Amygdala (tissue), 56 donors: ENCODE measurements at places on chromosomes 12 and 14.

- no peak for DNase-seq
Measured at GRCh38 chr14:52299692-52300278, 14.3 kb upstream of the PTGER2 start.

DNA sequence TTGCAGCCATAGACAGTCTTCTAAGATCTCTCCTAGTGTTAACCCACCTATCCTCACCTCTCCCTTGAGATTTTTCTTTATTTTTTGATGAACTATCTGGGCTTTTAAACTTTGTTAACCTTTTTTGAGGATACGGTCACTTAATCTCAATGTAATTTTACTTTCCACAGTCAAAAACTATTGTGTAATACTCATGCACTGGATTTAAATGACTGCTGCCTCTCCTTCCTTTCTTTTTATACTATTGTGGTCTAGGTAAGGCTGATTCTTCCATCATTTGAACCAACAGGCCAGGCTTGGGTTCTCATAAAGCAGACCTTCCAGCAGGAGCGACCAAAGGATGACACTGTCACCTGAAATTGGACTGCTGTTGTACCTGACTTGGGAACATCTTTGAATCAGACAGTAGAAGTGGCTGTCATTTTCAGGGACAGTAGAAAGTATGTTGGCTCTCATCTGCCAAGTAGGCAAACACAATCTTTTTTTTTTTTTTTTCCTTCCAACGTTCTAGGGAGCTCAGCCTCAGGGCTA is 689 bp upstream of the PDE3A start:
- DNase-seq: no peak

DNA sequence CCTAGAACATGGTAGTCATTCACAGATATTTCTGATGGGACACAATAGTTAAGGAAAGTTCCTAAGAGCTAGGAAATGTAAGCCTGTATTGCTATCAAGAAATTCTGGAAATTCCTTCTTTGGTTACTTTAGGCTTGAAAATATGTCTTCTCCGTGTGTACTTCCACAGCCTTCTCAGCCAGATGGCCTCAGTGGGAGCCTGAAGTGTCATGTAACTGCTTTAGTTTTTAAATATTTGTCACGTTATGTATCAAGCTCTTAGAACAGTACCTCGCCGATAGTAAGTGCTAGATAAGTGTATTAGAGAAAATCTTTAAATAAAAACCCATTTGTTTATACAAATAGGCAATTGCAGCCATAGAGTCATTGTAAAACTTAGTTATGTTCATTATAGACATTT is 95.6 kb downstream of the DERA start:
- no peak for DNase-seq

- no peak for DNase-seq
Measured at GRCh38 chr14:92830902-92831301, 36.8 kb downstream of the GOLGA5 start.

GRCh38 chr12:12975322-12976077 is 23.5 kb upstream of the GPRC5D start:
- DNase-seq: peak; percentile 11

DNA sequence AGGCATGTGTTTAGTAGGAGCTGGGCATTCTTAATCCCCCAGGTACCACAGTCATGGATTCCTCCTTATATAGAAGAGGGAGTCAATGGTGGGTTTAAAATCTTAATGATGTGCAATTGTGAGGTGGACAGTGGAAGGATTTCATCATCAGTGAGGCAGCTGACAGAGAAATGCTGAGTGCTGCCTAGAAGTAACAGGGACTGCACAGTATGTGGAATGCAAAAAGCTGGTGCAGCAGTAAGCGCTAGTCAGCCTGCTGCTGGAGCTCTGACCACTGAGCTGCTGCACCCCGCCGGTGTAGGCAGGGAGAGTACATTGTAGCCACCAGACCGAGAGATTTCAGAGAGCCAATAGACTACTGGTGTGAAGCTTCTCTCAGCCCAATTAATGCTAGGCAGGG is 80.5 kb upstream of the DACT1 start:
- DNase-seq: no peak

DNA sequence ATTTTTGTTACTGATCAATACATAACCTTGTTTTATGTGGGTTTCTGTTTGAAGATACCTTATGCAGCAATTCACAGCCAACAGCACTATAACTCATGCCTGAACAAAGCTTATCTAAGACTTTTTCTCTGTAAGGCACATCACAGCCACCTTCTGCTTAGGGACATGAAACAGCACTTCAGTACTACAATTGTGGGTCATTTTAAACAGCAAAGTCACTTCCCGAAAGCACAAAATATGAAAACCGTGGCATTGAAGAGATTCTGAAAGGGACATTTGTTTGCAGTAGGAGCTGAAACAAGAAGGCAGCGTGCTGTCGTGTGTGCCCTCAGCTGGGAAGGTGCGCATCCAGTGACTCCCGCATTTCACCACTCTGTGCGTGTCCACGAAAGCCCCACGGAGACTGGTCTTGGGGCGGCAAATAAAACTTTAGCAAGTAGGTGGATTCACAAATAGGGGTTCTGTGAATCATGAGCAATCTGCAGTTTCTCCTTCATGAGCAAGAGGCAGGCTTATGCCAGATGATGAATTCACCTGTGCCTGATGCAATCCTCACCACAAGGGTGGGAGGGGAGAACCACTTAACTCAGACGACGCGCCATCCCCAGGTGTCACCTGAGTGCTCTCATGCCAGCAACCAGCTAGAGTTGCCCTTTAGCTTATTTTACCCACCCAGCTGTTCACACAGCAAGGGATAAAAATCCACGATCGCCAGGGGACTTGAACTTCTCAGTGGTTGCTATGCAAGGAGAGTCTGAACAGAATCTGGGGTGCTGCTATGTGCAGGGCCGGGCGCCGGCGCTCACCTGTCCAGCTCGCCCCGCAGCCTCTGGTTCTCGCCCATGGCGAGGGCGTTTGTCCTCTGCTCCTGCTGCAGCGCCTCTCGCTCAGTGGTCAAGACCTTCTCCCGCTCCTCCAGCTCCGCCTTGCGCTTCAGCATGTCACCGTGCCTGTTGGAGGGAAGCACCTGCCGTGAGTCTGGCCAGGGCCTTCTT is 54.9 kb upstream of the GPR68 start:
- no peak for DNase-seq

- DNase-seq: no peak
Measured at GRCh38 chr14:93525696-93526451, 95.1 kb downstream of the UNC79 start.

- no peak for DNase-seq
Measured at GRCh38 chr12:53267306-53267998, 647 bp upstream of the ESPL1 start.

DNA sequence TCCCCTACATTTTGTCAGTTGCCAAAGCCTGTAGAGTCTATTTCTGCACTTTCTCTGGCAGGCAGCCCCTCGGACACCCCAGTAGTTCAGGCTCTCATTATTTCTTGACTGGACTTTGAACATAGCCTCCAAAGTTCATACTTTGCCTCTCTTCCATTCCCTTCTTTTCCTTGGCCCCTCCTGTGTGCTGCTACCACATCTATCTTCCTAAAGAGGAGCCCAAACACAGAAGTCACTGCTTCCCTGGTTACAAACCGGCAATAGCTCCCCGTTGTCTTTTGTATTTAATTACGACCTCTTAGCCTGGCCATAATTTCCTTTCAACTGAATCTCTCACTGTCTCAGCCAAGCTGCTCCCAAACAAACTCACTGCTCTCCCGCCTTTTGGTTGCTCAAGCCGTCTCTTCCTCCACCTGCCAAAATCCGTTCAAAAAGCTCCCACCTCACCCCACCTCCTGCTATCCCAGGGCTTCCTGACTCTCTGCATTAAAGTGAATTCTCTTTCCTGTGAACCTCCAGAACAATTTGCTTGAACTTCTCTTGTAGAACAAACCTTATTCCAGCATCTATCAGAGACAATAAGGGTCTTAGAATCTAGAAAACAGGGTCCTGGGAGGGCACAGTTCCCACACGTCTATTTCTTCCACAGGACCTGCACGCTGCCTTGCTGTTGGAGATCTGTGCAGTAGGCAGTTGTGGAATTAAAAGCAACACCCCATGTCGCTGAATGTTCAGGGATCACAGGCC is 46.9 kb downstream of the PRMT8 start:
- DNase-seq: no peak

DNA sequence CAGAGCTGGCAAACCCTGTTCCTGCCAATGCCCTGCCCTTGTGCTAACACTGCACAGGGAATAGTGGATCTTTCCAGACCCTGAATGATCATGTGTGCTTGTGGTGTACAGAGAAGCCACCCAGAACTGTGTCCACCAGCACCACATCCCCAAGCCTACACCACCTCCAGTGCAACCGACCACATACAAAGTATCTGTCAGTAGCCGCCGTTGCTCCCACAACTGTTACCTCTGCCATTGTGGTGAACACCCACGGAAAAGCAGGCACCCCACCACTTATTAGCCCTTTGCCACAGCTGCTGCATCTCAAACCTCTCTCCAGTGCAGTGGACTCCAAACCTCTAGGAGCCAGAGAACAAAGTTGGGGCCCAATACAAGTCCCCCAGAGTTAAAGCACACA is 1049.6 kb downstream of the TRHDE start:
- no peak for DNase-seq

GRCh38 chr14:102922490-102923200 is at the start of gene AMN:
Gene AMN (plus strand): TSS chr14:102922663. CDS start chr14:102922689, 26 bp downstream.
- DNase-seq: no peak

GRCh38 chr14:28767853-28768741 is 1.5 kb downstream of the FOXG1 start:
- no peak for DNase-seq

DNA sequence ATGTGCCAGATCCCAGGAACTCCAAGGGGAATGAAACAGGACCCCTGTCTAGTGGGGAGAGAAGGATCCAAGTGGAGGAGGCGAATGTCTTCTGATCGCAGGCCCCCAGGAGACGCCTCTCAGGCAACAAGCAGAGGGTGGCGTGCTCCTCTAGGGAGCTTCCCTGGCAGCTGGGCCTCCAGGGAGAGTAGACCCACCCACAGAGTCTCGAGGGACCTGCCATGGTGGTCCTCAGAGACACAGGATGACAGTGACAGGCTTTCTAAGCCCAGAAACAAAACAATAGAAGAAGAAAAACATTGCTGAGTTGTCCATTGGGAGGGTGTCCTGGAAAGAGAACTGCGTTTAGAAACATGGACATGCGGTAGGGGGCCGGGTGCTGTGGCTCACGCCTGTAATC is 140.6 kb upstream of the MAP1LC3B2 start:
- no peak for DNase-seq

- DNase-seq: no peak
Measured at GRCh38 chr12:25502596-25502995, 50.5 kb downstream of the LMNTD1 start.

DNA sequence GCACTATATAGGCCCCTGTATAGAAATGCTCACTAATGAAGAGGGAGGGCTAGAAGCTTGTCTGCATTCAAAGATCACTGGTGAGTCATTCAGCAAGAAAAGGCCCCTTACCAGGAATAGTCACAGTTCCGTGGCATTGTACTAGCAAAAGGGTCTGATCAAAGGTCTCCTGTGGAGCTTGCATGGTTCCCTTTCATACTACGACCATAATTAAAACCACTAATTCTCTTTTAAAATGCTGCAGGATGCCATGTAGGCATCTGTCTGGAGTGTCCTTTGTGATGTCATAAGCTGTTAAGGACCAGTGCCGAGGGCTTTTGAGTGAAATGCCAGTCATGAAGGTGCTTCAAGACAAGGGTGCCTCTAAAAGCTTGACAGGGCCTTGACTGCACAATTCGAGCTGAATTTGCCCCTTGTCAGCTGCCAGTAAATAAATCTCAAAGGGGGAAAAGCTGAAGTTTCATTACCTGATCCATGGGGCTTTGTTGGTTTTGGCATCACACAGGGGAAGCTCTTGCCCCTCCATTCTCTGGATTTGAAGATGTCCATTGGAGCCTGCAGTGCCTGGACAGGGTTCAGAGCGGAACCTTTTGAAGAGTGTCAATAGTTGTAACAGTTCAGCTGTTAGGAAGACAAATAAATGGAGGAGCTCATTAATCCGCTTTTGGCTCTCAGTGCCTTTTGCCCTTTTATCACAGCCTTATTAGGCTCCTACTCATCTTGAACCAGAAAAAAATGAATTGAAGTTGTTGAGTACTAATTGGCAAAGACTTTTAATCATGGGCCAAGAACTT is 69.1 kb downstream of the TMEM260 start:
- no peak for DNase-seq

DNA sequence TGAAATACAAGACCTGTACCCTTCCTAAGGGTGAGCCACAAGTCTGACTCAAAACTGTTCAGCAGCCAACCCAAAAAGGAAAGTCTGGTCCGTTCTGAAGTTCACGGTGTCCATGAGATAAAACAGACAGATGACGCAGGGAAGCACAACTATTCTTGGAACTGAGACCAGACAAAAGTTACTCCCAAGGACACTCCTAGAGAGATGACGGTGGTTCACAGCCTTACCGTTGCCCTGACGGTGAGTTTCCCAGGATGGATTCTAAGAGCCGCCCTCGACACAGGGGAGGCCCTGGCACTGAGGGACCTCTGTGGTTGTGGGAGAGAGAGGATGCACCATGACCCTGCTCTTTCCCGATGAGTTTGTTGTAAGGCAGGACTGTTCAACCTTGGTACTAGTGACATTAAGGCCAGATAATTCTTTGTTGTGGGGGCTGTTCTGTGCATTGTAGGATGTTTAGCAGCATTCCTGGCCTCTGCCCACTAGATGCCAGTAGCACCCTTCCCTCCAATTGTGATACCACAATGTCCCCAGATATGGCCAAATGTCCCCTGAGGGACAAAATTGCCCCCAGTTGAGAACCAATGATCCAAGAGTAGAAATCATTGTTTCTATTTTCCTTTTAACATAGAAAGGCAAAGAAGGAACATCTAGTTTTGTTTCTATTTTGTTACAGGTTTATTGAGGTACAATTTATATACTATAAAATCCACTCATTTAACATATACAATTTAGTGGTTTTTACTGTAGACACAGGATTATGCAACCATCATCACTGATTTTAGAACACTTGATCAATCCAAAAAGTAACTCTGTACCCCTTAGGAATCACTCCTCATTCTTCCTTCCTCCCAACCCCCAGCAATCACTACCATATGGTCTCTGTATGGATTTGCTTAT is 23.0 kb downstream of the OR10P1 start:
- no peak for DNase-seq

DNA sequence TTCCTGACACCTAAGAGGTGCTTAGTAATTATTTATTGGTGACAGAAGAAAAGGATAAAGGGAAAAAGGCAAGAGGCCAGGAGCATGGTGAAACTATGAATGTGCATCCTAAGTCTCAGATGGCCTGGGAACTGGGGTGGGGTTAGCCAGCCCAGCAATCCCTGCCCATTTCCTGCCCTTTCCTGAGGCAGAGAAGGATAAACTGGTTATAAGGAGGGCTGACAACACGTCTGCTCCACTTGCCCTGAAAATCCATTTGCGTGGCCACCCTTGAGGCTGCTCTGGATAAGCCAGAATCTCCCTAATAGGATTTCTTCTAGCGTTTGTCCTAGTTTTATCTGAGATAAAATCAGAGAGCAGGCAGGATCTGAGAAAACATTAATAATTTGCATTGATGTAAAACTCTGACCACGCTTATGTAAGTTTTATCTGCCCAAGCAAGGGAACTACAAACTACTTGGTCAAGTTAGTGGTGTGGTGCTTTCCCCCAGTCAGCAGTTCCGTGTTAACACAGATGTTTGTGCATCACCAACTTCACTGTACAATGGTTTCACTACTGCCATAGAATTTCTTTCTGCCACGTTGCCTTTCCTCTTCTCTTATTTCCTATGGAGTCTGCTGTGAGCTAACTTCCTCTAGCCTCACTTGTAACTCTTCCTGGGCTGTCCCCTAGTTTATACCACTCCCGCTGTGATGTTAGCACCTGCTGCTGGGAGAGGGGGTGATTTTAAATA is 392.7 kb downstream of the RPS29 start:
- DNase-seq: no peak
